ENCODE measurements at places on chromosomes 5 and 9. TPM values are rescaled to one million over a fixed set of nuclear protein-coding genes. Genes with fewer than 3 reads are reported as not detected.

PCDHGA3 gene
- 0.32 TPM for total RNA-seq

QRFP gene
- not detected for total RNA-seq

PCDHA9 gene
- not detected for total RNA-seq

DNA sequence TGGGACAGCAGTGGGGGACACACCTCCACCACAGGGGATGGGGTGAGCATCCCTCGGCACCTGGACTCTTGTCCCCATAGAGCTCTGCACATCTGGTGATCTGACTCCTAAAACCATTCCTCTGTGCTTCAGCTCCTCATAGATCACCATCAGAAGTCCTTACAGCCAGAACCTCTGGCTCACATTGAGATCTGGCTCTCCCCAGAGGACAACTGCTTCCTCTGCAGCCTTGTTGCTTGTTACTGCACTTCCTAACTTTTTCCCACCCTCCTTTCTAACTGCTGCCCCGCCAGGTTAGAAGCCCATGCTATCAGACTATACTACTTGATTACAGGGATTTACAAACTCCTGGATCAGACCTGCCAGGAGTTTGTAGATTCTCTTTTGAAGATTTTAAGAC, 64.5 kb downstream of the ARSB start:
- peak; percentile 13 for DNase-seq

- DNase-seq: no peak
Measured at GRCh38 chr5:178796165-178796945, 63.4 kb upstream of the ZNF354B start.

- DNase-seq: no peak
Measured at GRCh38 chr5:72203251-72203845, 96.1 kb downstream of the MAP1B start.

GRCh38 chr9:76904661-76905457, 1.1 kb downstream of the PRUNE2 start:
- DNase-seq: peak; percentile 45

DNA sequence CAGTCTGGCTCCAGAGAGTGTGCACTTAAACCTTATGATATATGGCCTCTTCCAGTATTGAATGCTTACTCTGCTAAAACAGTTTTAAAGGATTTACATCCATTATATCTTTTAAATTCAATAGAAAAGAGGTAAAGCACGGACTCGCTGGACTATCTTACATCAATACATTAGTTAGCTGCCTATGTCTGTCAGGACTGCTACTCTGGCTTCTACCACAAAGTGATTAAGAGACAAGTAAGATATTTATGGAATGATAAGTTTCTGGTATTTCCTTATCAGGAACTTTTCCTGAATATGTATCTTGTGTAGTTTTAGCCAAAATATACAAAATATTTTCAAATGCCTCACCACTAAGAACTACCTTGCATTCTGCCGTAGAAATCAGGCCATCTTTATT, 295.1 kb downstream of the ISL1 start:
- no peak for DNase-seq

- no peak for DNase-seq
Measured at GRCh38 chr9:116859763-116860162, 172.7 kb downstream of the TRIM32 start.

GRCh38 chr5:111655169-111655924, 101.6 kb downstream of the NREP start:
- no peak for DNase-seq

GRCh38 chr5:122882831-122883230, 37.4 kb downstream of the SNX24 start:
- no peak for DNase-seq

DNA sequence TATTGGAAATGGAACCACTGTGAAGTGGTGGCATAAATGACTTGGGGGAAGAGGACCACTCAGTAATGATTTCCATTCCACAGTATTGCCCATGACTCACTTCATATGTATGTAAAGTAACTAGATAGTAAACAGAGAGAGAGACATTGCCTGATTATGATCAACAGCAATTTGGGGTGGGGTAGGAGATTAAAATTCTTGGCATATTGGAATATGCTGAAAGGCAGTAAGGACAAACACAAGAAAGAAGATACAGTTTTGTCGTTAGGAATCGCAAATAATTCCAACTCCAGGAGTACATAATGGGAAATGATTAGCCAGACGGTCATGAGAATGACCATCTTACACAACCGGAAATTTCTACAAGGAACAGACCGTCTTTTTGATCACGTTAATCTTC, 1.5 kb upstream of the HMGCS1 start:
- no peak for DNase-seq

Data from SK-MEL-5 (cell line).